GM12865 (cell line): ENCODE measurements at places on chromosomes 4 and X.

- no peak for DNase-seq
Observed at GRCh38 chrX:37330642-37331041, 18.5 kb upstream of the PRRG1 start.

DNA sequence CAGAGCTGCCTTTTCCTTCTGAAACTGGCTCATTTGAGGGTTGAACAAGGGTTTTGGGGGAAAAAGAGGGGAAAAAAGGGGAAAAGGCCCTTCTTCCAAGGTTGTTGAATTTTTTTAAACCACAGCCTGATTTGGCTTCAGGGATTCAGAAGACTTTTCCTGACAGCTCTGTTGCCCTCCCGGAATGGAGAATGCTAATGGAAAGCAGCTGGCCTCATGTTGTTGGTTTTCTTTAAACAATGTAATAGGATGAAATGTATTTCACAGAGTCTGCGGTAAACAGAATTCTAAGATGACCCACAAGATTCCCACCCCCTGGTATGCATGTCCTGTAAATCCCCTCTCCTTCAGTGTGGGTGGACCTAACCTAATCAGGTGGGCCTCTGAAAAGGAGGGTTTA is 3.3 kb upstream of the KIAA1210 start:
- DNase-seq, result no peak

DNA sequence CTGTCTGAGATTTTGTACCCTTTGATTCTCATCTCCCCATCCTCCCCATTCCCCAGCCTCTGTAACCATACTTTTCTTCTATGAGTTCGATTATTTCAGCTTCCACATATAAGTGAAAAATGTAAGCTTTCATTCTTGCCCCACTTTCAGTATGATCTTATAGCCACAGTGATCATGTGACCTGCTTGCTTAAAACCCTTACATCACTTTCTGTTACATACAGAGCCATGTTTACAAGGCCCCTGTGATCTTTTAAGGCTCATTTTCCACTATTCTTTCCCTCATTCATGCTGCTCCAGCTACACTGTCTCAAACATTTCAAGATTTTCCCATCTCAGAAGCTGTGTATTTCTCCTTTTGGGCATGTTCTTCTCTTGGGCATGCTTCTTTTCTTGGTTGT is 147.7 kb downstream of the DCK start:
- peak; percentile 16 for DNase-seq

- no peak for DNase-seq
Observed at GRCh38 chr4:1277667-1278665, 11.7 kb upstream of the MAEA start.
